Activated naive CD8-positive, alpha-beta T cell treated with anti-CD3 and anti-CD28 coated beads for 36 hours (primary cell): ENCODE measurements at places on chromosomes 11 and 22. TPM values are rescaled to one million over a fixed set of nuclear protein-coding genes. Genes with fewer than 3 reads are reported as not detected.
A peak's percentile ranks its signal among the peaks of the same experiment; 100 is the strongest.

DNA sequence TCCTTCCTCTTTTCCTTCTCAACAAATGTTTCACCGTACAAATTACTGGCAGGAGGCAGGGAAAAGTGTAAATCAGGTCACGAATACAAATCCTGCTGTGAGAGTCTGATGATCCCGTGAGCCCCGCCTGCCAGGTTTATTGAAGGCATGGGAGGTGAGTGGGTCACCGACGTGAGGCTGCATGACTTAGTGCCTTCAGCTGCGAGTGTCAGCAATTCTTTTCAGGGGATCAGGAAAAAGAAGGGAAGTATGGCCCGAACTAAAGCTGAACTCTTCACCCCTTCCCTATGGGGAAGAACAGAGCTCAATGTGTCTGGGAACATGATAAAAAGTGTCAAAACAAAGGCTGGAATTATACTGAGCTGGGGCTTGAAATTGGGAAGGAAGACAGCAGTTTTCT, 166.2 kb downstream of the OPCML start:
- H3K36me3 ChIP-seq, result no peaks in the 10 kb centered on the region
- no peak overlapping the region for H3K27ac ChIP-seq
- H3K4me3 ChIP-seq, result no peak overlapping the region
- no peaks in the 10 kb centered on the region for H3K4me1 ChIP-seq
- DNase-seq, result no peak

- peaks cover 2% of the 10 kb centered on the region for H3K36me3 ChIP-seq
- peaks cover 9% of the 10 kb centered on the region for H3K4me1 ChIP-seq
- peaks cover 59% of the 10 kb centered on the region for H3K27me3 ChIP-seq
- H3K27ac ChIP-seq, result no peak overlapping the region
- H3K4me3 ChIP-seq, result no peak overlapping the region
Observed at GRCh38 chr11:86670181-86670580, 2.2 kb downstream of the ME3 start.

GRCh38 chr11:120295099-120295498, 30.0 kb upstream of the TLCD5 start:
- no peak overlapping the region for H3K4me3 ChIP-seq
- H3K4me1 ChIP-seq, result no peaks in the 10 kb centered on the region
- H3K27me3 ChIP-seq, result peaks cover 52% of the 10 kb centered on the region

GRCh38 chr11:69983571-69983877, 94.6 kb upstream of the ANO1 start:
- DNase-seq, result no peak
- H3K4me3 ChIP-seq, result no peak overlapping the region
- H3K27ac ChIP-seq, result no peak overlapping the region
- peaks cover 67% of the 10 kb centered on the region for H3K27me3 ChIP-seq
- H3K4me1 ChIP-seq, result no peaks in the 10 kb centered on the region

DNA sequence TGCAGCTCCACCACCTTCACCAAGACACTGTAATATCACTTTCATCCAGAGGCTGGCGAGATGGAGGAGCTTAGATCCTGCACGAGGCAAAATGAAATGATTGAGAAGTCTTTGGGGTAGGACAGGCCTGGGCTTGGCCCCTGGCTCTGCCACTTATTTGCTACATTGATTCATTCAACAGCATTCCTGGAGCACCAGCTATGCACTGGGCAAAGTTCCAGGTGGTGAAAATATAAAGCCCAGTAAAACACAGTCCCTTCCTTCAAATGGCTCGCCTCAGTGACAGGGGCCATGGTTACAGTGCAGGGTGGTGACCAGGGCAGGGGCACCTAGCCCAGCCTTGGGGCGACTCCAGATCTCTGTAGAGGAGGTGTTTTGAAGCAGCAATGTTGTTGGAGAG, 19.7 kb downstream of the ALX4 start:
- no peak overlapping the region for H3K4me3 ChIP-seq
- H3K27ac ChIP-seq, result no peak overlapping the region
- H3K4me1 ChIP-seq, result no peaks in the 10 kb centered on the region
- H3K27me3 ChIP-seq, result peaks cover 30% of the 10 kb centered on the region

DNA sequence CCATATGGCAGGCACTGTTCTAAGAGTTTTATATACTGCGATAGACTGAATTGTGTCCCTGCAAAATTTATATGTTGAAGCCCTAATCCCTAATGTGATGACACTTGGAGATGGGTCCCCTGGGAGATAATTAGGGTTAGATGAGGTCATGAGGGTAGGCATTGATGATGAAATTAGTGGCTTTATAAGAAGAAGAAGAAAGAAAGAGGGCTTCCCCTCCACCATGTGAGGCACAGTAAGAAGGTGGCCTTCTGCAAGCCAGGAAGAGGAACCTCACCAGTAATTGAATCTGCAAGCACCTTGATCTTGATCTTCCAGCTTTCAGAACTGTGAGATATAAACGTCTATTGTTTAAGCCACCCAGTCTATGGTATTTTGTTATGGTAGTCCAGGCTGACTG, 46.6 kb upstream of the TENM4 start:
- H3K27me3 ChIP-seq, result peaks cover 1% of the 10 kb centered on the region
- H3K4me1 ChIP-seq, result no peaks in the 10 kb centered on the region
- H3K36me3 ChIP-seq, result no peaks in the 10 kb centered on the region
- no peak overlapping the region for H3K4me3 ChIP-seq
- no peak for DNase-seq

DNA sequence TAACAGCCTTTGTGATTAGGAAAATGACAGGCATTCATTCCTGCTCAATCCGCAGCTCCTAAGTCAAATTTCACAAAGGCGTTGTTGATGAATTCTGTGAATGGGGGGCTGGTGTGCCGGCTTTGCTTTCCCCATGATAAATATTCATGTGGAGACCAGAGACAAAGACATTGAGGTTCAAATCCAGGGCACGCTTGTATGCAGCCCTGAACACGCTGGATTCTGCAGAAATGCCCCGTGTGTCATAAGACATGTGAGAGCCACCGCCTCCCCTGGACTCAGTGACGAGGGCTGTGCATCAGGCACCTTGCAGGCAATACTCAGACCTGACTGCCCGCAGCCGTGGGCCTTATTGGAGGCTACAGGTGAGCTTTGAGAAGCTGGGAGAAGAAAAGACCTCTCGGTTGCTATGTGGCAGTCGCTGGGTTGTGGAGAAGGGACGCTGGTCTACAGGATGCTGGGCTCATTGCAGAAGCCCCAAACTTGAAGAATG, 906.2 kb downstream of the BRD1 start:
- H3K4me1 ChIP-seq, result no peaks in the 10 kb centered on the region
- no peaks in the 10 kb centered on the region for H3K36me3 ChIP-seq
- no peak for DNase-seq
- H3K27me3 ChIP-seq, result peaks cover 76% of the 10 kb centered on the region

DNA sequence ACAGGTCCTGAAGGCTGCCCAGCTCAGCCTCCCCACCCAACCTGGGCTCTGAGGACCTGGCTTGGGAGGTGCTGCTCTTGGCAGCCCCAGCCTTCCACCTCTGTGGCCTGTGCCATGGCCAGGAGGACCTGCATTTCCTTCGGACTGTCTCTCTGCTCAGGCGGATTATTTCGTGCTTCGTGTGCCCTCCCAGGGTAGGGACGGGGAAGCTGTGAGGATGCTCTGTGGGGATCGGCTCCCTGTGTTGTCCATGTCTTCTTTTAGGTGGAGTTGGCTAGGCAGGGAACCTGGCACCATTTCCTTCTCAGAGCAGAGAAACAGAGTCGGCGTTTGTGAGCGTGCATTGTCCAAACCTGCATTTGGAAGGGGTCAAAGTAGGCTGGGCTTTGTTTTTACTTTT, 34.1 kb downstream of the BCR start:
- H3K27ac ChIP-seq, result no peak overlapping the region
- H3K4me1 ChIP-seq, result peaks cover 50% of the 10 kb centered on the region
- H3K36me3 ChIP-seq, result peaks cover 13% of the 10 kb centered on the region
- DNase-seq, result no peak

GRCh38 chr11:111770581-111771134, 4.5 kb upstream of the PPP2R1B start:
- H3K4me1 ChIP-seq, result peaks cover 9% of the 10 kb centered on the region
- H3K27ac ChIP-seq, result no peak overlapping the region
- H3K36me3 ChIP-seq, result no peaks in the 10 kb centered on the region
- H3K4me3 ChIP-seq, result no peak overlapping the region
- no peaks in the 10 kb centered on the region for H3K27me3 ChIP-seq

- H3K27ac ChIP-seq, result no peak overlapping the region
- no peaks in the 10 kb centered on the region for H3K4me1 ChIP-seq
- no peaks in the 10 kb centered on the region for H3K27me3 ChIP-seq
- DNase-seq, result no peak
- no peak overlapping the region for H3K4me3 ChIP-seq
Observed at GRCh38 chr11:28535677-28536076, 427.5 kb downstream of the METTL15 start.

GRCh38 chr22:25182131-25183110, 17.2 kb upstream of the CRYBB3 start:
- H3K27me3 ChIP-seq, result no peaks in the 10 kb centered on the region
- no peak overlapping the region for H3K4me3 ChIP-seq
- H3K4me1 ChIP-seq, result no peaks in the 10 kb centered on the region
- no peak for DNase-seq

DNA sequence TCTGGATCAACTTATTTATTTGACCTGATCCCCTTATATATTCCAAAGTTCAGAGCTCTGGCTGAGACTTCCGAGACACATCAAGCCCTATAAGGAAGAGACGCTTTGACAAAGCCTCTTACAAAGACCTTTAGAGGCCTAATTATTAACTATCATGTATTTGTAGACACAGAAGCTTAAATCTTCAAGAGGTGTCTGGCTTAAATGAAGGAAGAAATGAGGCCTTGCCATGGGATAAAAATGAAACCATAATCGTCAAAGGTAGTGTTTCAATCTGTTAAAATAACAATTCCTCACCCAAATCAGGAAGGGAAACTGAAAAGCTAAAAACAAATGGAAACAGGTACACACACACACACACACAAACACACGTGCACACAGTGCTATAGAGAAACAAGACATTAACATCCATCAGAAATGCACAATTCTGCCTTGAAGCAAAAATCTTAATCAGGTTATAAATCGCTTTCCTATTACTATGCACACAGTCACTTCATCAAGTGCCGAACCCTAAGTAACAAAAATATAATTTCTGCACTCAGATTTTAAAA, 50.2 kb downstream of the PITPNB start:
- H3K27ac ChIP-seq, result peak overlapping the region; percentile 74
- H3K27me3 ChIP-seq, result no peaks in the 10 kb centered on the region
- H3K4me1 ChIP-seq, result peaks cover 49% of the 10 kb centered on the region

- H3K36me3 ChIP-seq, result no peaks in the 10 kb centered on the region
- no peak overlapping the region for H3K27ac ChIP-seq
- no peak for DNase-seq
- H3K4me1 ChIP-seq, result no peaks in the 10 kb centered on the region
Observed at GRCh38 chr11:84383576-84383975, 1097.4 kb upstream of the CCDC90B start.

DNA sequence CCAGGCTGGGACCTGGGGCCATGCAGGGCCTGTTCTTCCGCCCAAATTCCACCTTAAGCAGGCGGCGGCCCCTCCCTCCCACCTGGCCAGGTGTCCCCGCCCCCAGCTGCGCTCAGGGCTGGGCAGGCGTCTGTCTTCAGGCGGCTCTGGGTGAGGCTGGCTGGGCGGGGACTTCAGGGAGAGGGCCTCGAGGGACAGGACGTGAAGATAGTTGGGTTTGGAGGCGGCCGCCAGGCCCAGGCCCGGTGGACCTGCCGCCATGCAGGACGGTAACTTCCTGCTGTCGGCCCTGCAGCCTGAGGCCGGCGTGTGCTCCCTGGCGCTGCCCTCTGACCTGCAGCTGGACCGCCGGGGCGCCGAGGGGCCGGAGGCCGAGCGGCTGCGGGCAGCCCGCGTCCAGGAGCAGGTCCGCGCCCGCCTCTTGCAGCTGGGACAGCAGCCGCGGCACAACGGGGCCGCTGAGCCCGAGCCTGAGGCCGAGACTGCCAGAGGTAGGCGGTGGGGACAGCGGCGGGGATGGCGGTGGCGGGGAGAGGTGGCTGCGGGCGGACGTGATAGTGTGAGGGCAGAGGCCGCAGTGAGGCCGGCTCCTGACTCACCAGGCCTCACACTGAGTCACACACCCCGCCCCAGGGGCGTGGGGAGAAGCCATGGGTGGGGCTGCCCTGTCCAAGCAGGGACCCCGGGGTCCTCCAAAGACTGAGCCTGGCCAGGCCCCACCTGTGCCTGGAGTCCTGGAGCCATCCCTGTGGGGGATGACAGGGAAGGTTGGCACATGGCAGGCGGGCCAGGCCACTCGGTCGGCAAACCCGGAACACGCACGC, at the start of gene PKP3:
Gene PKP3 (plus strand): TSS at position 176 of the 824 bp plus-strand sequence. CDS start 84 bp downstream, at position 260.
- DNase-seq, result no peak
- H3K4me3 ChIP-seq, result no peak within 1 kb of the TSS
- no peak within 1 kb of the TSS for H3K27ac ChIP-seq

DNA sequence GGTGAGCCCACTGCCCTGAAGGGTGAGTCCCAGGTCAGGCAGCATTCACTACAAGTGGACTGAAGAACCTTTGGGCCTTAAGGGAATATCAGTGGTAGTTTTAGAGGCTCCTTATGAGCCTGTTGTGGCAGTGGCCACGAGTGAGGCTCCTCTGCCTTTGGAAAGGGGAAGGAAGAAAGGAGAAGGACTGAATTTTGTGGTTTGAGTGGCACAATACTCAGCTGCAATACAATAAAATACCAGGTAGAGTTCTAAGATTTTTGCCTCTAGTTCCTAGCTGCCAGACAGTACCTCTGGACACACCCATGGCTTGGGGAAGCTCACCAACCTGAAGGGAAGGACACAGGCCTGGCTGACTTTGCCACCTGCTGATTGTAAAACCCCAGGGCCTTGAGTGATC, 260.9 kb downstream of the DYNC2H1 start:
- peaks cover 5% of the 10 kb centered on the region for H3K36me3 ChIP-seq
- no peak overlapping the region for H3K27ac ChIP-seq
- no peak overlapping the region for H3K4me3 ChIP-seq
- H3K27me3 ChIP-seq, result no peaks in the 10 kb centered on the region
- no peaks in the 10 kb centered on the region for H3K4me1 ChIP-seq

Gene NPAS4
- 0.16 TPM for total RNA-seq

Gene DAGLA
- total RNA-seq, result 0.22 TPM

Gene KDM4D
- 2.4 TPM for total RNA-seq

Gene IGLL1
- not detected for total RNA-seq

Gene CD248
- total RNA-seq, result 11.0 TPM

Gene SPDYC
- total RNA-seq, result not detected

Gene HEPN1
- total RNA-seq, result not detected

Gene KRTAP5-8
- total RNA-seq, result not detected

Gene LYVE1
- total RNA-seq, result not detected

Gene TUB
- total RNA-seq, result 0.34 TPM

Gene OR8A1
- total RNA-seq, result not detected
